Gastrocnemius medialis (tissue), 4 donors: ENCODE measurements at places on chromosomes 1 and 21. TPM values are rescaled to one million over a fixed set of nuclear protein-coding genes. Genes with fewer than 3 reads are reported as not detected.

GRCh38 chr1:239676522-239677273 lies 290.3 kb downstream of the CHRM3 start:
- no peak for DNase-seq

DNA sequence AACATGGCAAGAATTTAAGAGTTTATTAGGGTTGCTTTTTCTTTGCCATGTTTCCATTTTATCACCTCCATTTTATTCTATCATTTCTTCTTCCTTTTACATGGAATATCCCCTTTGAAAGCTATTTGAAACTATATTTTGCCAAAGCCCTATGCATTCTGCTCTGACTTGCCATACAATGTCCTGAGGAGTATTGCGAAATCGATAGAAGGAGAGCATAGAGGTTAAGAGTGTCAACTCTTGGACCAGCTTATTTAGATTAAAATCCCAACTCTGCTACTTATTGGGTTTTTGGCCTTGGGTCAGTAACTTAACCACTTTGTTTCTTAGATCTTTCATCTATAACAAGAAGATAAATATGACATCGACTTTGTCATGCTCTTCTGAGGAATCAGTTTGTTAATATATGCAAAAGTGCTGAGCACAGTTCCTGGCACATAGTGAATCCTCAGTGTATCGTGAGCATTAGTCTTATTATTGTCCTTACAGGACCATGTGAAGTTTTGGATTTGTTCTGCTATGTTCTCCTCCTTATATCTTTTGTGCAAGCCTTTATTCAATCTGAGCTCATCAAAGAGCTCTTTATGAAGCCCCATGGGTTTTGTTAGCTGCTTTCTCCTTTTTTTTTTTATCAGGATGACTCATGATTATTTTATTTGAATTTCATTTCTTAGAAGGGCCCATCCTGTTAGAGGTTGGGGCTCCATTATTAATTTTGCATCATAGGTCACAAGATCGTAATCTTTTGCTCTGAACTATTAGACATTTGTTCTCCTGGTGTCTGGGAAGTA lies 17.6 kb downstream of the ACKR1 start:
- DNase-seq = no peak

DNA sequence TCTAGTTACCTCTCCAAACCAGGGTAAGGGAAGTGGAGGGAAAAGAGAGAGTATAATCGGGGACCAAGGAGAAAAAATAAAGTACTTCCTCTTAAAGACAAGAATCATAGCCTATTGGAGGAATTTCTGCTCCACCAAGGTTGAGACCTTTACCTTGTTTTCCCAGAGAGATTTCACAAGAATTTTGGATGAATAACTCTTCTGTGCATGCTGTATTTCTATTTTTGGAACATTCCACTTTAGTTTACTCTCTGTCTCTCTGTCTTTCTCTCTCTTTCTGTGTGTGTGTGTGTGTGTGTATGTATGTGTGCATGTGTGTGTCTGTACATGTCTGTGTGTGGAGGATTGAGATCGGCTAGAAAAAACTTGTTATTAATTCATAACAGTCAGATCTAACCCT lies 318.4 kb upstream of the RGS18 start:
- no peak for DNase-seq

DNA sequence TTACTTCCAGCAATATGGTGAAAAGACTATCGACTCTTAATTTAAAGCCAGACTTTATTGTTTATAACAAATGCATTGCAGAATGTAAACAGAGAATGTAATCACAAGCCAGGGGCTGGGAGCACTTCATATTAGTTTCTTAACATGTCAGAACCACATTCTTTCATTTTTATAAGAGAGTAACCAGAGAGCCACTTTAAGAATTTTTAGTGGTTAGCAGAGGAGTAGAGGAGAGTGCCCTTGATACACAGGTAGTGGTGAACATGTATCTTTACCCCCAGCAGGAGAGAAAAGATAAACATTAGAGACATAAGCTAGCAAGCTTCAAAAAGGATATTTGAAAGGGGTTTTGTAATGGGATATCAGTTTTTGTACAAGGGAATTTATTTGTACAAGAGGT lies 11.1 kb downstream of the AMY2B start:
- DNase-seq = no peak

GRCh38 chr1:89538361-89538760 lies 13.7 kb downstream of the LRRC8B start:
- no peak for DNase-seq

- DNase-seq = no peak
Observed at GRCh38 chr1:219312967-219313366, 139.3 kb downstream of the LYPLAL1 start.

CADM3 gene
- total RNA-seq = 0.76 TPM

DAB1 gene
- not detected for total RNA-seq
